Foreskin keratinocyte (primary cell): ENCODE measurements at places on chromosomes 3 and 15.

- DNase-seq, result no peak
Measured at GRCh38 chr3:177468331-177468730, 271.0 kb upstream of the TBL1XR1 start.

DNA sequence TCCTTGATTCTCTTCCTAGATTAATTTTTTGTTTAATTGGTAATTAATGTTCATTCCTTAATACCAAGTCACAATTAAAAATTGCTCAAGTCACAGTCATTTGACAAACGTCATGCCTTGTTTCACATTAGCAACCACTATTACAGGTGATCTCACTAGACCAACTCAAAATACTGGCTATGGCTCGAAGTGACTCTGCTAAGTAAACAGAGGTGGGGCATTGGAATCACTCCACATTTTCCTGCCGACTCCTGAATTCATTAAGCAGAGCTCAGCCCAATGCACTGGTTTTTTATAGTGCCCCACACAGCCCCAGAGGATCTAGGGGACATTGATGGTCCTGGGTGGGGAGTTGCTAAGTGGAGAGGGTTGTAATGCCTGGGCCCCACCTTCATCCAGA, 201.2 kb upstream of the NSMCE3 start:
- DNase-seq, result no peak

DNA sequence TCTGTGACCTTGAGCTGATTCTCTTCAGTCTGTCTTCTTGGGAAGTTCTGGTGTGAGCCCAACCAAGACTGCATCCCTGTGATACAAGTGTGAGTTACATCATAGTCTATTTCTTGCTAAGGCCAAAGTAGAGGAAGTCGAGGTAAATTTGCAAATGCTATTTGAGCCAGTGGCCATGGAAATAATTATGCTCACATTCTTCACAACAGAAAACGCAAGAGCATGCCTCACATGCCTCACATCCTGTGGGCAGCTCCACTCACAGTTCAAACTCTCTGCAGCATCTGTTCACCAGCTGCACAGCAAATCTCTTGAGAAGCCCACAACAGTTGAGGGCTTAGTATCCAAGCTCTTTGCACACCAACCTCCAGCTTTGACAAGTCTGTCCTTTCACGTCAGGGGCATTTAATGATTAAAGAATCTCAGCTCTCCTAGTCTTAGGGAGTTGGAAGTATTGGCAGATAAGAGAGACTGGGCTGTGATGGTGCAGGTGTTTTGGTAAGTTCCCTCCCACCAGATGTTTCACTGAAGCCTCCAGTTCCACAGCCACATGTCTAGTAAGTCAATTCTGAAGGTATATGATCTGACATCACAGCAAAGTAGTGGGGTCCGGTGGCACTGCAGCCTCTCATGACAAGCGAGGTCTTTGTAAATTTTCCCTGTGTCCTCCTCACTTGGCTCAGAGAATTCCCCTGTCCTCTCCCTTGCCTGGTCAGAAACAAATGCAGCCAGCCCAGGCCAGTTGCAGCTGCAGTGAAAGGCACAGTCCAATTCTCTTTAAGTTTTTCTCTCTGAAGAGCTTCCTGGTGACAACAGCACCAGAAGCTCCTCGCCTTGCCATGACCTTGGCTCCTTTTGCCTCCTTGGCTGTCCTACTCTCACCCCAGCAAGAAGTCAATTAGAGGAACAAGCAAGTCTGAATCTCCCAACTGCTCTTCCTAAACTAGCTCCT, 166.1 kb downstream of the SSR3 start:
- peak; percentile 9 for DNase-seq

GRCh38 chr15:38610748-38611147, 46.1 kb upstream of the RASGRP1 start:
- no peak for DNase-seq

DNA sequence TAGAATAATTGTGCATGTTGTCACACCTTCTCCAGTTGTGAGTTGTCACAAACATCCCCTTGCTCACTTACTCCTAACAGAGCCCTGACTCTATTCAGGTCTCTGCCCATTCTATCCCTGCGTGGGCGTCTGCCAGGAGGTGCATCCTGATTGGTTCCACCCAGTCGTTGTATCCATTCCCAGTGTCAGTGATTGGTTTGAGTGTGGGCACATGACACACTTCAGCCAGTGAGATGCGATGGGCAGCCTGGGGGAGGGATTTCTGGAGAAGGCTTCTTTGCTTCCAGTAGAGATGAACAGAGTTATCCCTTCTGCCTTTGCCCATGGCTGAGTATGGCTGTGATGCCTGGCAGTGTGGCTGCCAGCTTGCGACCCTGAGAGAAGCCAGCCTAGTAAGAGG, 18.7 kb downstream of the PXYLP1 start:
- no peak for DNase-seq

GRCh38 chr3:11600501-11601282, 43.0 kb downstream of the VGLL4 start:
- peak; percentile 98 for DNase-seq

DNA sequence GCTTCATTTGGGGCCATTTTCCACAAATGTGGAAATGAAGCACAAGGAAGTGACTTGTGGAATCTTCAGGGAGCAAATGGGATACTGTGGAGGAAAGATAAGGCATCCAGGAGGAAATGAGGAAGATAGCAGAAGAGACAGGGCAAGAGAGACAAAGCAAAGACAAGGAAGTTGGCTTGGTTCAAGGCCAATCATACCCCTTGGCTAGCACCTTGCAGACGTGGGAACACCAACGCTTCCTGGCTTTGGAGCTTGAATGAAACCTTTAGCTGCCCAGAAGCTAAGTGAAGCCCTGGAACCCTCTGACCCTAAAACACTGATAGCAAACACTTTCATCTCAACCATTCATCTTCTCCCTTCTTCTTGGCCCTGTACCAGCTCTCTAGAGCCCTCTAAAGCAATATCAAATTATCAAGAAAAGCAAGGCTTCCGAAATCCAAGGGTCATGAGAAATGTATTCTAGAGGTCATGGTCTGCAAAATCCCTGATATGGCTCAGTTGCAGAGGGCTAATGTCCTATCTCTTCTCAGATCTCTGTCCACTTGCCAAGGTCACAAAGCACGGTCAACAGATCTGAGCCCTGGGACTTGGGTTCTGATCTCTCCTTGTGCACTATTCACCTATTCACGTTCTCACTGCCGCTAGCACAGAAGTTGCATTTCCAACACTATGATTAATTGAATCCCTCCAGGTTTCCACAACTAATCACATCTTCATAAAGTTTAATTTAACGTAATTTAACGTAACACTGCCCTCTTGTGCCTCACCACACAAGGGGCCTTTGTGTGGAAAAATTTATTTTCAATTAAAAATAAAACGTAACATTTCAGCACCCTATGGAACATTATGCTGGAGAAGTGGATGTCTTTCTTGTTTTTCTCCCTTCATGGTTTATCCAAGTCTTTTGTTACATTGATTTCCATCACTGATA, 557.6 kb upstream of the ADAMTS9 start:
- DNase-seq, result peak; percentile 33

DNA sequence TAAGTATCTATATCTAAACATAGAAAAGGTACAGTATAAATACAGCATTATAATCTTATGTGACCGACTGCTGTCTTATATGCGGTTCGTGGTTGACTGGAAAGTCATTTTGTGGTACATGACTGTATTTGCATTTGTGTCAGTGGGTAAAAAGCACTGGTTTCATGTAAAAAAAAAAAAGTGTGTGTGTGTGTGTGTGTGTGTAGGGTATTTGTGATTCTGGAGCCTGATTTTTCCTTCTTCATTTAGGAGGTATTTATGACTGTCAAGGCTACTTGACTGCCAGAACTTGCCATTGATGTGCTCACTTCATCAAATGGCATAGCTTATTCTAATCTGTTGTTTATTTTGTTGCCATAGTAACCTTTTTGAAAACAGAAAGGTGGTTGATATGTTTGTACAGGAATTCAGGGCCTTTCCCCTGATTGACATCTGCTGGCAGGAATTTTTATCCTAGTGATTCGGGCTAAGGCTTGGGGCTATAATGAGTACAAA, 63.2 kb downstream of the AKAP13 start:
- DNase-seq, result peak; percentile 95

GRCh38 chr3:60594025-60594424, 657.2 kb downstream of the FHIT start:
- DNase-seq, result peak; percentile 37

DNA sequence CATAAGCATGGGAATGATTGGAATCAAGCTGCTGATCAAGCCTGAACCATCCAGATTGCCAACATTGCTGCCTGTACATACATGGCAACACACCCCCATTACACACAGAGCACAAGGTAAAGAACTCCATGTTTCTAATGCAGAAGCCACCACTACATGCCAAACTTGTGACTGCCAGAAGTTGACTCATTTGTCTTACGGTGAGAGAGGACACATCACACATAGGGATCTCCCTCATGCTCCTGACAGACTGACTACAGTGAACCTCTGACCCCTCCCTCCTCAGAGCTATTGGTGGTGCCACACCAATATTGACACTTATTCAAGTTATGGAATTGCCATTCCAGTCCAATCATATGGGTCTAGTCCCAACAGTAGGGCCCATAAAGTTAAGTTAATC, 42.3 kb downstream of the EFHB start:
- DNase-seq, result peak; percentile 42

DNA sequence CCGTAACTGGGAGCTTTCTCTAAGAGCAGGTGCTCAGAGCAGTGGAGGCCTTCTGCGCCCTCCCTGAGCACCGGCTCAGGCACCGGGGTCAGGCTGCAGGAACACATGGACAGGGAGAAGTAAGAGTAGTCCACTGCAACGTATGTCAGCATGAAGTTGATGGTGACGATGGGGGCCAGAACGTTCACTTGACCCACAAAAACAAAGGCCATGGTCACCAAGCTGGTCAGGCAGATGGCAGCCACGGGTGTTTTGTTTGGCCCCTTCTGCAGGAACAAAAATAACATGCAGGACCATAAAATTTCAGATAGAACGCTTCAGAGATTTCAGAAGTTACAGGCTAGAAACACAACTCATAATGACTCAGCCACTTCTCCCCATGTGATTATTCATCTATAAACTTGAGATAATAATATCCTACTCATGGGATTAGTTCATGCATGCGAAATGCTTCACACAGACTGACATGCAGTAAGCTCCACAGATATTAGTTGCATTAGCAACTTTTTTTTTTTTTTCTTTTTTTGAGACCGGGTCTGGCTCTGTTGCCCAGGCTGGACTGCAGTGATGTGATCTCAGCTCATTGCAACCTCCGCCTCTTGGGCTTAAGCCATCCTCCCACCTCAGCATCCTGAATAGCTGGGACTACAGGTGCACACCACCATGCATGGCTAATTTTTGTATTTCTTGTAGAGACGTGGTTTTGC, 52.2 kb upstream of the HEG1 start:
- DNase-seq, result peak; percentile 63

GRCh38 chr3:33658621-33658990, 59.4 kb downstream of the CLASP2 start:
- DNase-seq, result no peak

DNA sequence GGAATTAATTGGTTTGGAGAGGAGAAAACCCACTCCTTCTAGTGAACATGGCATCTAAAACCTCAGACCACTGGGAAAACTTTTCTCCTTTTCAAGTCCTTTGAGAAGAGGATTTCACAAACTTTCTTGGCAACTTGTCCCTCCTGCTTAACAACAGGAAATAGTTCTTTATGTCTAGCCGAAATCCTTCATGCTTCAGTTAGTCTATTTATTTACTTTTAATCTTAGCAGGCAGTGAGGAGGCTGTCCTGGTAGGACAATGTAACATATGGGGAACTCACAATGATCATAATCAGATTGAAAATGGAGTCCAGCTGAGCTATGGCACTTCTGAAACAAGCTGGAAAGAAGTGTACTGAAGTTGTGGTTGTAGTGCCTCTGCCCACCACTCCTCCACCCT, 50.6 kb downstream of the KY start:
- no peak for DNase-seq

GRCh38 chr15:26943866-26944265, 27.1 kb upstream of the GABRG3 start:
- DNase-seq, result no peak

DNA sequence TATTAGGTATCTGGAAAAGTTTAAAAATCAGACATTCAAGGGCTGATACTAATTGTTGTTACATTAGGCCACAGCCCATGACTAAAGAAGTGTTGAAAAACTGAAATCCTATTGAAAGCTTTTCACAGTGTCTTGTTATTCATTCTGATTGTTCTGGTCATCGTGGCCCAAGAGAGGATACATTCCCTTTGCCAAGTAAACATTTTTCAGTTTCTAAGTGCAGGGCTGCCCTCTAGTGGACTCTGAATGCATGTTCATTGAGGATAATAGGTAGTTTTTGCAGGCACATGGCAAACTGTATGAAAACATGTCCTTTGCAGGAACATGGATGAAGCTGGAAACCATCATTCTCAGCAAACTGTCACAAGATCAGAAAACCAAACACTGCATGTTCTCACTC, 181.1 kb downstream of the MYRIP start:
- peak; percentile 58 for DNase-seq

DNA sequence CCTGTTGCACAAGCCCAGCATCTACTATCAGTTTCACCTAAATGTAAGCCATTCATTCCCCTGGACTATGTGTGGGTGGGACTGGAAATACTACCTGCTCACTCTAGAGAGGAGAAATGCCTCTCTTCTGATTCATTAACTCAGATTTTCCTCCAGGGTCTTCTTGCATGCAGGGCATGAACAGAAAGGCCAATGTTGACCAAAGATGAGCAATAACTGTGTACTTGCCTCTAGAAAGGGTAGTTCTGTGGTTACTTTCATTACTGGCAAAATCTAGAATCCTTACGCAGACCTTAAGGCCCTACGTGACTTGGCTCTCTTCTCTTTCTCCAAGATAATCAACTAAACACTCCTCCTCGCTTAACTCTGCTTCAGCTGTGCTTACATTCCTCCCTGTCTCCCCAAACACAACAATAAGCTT, 81.4 kb upstream of the PSMD6 start:
- DNase-seq, result peak; percentile 87

DNA sequence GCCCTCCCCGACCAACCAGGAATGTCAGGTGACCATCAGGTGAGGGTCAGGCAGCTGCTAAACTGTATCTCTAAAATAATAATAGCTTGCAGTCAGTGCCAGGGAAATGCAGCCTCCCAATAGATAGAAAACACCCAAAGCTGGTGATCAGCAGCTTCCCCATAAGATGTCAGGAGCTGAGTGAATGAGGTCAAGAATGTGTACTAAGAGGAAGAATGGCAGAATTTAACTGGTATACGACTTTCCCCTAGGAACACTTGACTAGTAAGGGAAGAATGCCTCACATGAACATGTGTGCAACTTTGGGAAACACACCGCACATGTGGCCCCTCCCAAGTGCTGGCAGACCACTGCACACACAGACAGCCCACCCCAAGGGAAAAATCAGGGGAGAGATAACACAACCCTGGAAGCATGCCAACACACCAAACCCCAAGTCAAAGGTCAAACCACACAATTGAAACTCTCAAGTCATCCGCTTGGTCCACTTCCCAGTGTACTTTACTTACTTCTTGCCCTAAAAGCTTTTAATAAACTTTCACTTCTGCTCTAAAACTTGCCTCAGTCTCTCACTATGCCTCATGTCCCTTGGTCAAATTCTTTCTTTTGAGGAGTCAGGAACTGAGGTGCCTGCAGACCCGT, 806.5 kb downstream of the OTOL1 start:
- DNase-seq, result peak; percentile 2

GRCh38 chr3:81302045-81302444, 459.4 kb downstream of the GBE1 start:
- DNase-seq, result peak; percentile 41

- DNase-seq, result no peak
Measured at GRCh38 chr3:56775838-56776555, 25.8 kb downstream of the ARHGEF3 start.
